ENCODE measurements at places on chromosomes 2 and 18. TPM values are rescaled to one million over a fixed set of nuclear protein-coding genes. Genes with fewer than 3 reads are reported as not detected.

The PPP1R1C gene
- total RNA-seq, result 1.8 TPM

The IL1RN gene
- total RNA-seq, result 871 TPM

The AQP12A gene
- total RNA-seq, result not detected

The SKA1 gene
- 7.0 TPM for total RNA-seq

The ZNF804A gene
- not detected for total RNA-seq

The PKDCC gene
- total RNA-seq, result 1.8 TPM

The LINC00305 gene
- not detected for total RNA-seq

The TDRD15 gene
- not detected for total RNA-seq
